Tracheal epithelial cell (primary cell): ENCODE measurements at places on chromosomes 5 and 9. TPM values are rescaled to one million over a fixed set of nuclear protein-coding genes. Genes with fewer than 3 reads are reported as not detected.

ZNF883 gene
- 0.96 and 1.1 TPM in 2 replicates for total RNA-seq

PLAC8L1 gene
- 0.43 TPM in 1 of 2 replicates, not detected in the other for total RNA-seq

KIF20A gene
- total RNA-seq, result 0.64 and 4.3 TPM in 2 replicates

ELOVL7 gene
- 14.1 and 22.7 TPM in 2 replicates for total RNA-seq

SLC36A2 gene
- total RNA-seq, result not detected in 2 replicates

PCDH12 gene
- total RNA-seq, result 0.72 TPM in 1 of 2 replicates, not detected in the other

HAVCR1 gene
- total RNA-seq, result 55.2 TPM in 1 of 2 replicates, not detected in the other

LVRN gene
- total RNA-seq, result 0.24 TPM in 1 of 2 replicates, not detected in the other

EPB41L4B gene
- 24.6 and 31.5 TPM in 2 replicates for total RNA-seq

ZCCHC9 gene
- total RNA-seq, result 24.1 and 24.7 TPM in 2 replicates

AGXT2 gene
- total RNA-seq, result under 0.01 TPM in 1 of 2 replicates, not detected in the other

TEX48 gene
- not detected in 2 replicates for total RNA-seq

KIF4B gene
- not detected in 2 replicates for total RNA-seq

CDKN2B-AS1 gene
- 2.1 and 2.7 TPM in 2 replicates for total RNA-seq

PCYOX1L gene
- total RNA-seq, result 4.5 and 6.3 TPM in 2 replicates

TLX3 gene
- 0.24 TPM in 1 of 2 replicates, not detected in the other for total RNA-seq

MLANA gene
- total RNA-seq, result not detected in 2 replicates

N4BP3 gene
- 3.8 and 4.8 TPM in 2 replicates for total RNA-seq

SLC34A1 gene
- total RNA-seq, result 0.43 TPM in 1 of 2 replicates, not detected in the other

LHFPL2 gene
- 37.5 and 38.3 TPM in 2 replicates for total RNA-seq

SPARC gene
- total RNA-seq, result 1.5 and 54.2 TPM in 2 replicates

UGT3A1 gene
- 1.4 TPM in 1 of 2 replicates, not detected in the other for total RNA-seq

BTNL3 gene
- not detected in 2 replicates for total RNA-seq

TNFSF8 gene
- not detected in 2 replicates for total RNA-seq

NR2F1 gene
- total RNA-seq, result under 0.01 and 0.21 TPM in 2 replicates

MYORG gene
- 4.0 and 5.5 TPM in 2 replicates for total RNA-seq

CCDC183 gene
- 0.43 TPM in 1 of 2 replicates, not detected in the other for total RNA-seq

CARD9 gene
- total RNA-seq, result under 0.01 and 1.9 TPM in 2 replicates

OR1Q1 gene
- total RNA-seq, result not detected in 2 replicates

FBLL1 gene
- total RNA-seq, result under 0.01 TPM in 1 of 2 replicates, not detected in the other

CBY3 gene
- not detected in 2 replicates for total RNA-seq

HMMR gene
- 3.6 and 5.1 TPM in 2 replicates for total RNA-seq

ZDHHC21 gene
- 5.8 and 7.0 TPM in 2 replicates for total RNA-seq

NIPAL4 gene
- total RNA-seq, result 6.0 and 22.2 TPM in 2 replicates

PCDHA8 gene
- total RNA-seq, result not detected in 2 replicates

C5orf52 gene
- total RNA-seq, result not detected in 2 replicates

CYLC2 gene
- not detected in 2 replicates for total RNA-seq

FBP2 gene
- total RNA-seq, result not detected in 2 replicates

DBH gene
- not detected in 2 replicates for total RNA-seq

ZNF354B gene
- 5.8 TPM in 2 replicates for total RNA-seq

PIP5K1B gene
- 2.6 TPM in 1 of 2 replicates, not detected in the other for total RNA-seq

ARSI gene
- 14.9 and 29.6 TPM in 2 replicates for total RNA-seq

DMGDH gene
- 2.7 and 9.2 TPM in 2 replicates for total RNA-seq

TMEM252 gene
- total RNA-seq, result not detected in 2 replicates

BHMT2 gene
- total RNA-seq, result 3.9 TPM in 1 of 2 replicates, not detected in the other
